ENCODE measurements at places on chromosomes 3 and 15. TPM values are rescaled to one million over a fixed set of nuclear protein-coding genes. Genes with fewer than 3 reads are reported as not detected.

Gene GOLGA6L10
- total RNA-seq, result 0.26 TPM

Gene HYAL1
- total RNA-seq, result 1.8 TPM

Gene CCDC33
- total RNA-seq, result not detected

Gene COLQ
- 0.26 TPM for total RNA-seq

Gene RASL12
- 50.5 TPM for total RNA-seq

- DNase-seq, result no peak
Measured at GRCh38 chr15:81264072-81264857, 59.7 kb downstream of the STARD5 start.

GRCh38 chr15:101066501-101067408, 147.6 kb downstream of the LRRK1 start:
- DNase-seq, result no peak

DNA sequence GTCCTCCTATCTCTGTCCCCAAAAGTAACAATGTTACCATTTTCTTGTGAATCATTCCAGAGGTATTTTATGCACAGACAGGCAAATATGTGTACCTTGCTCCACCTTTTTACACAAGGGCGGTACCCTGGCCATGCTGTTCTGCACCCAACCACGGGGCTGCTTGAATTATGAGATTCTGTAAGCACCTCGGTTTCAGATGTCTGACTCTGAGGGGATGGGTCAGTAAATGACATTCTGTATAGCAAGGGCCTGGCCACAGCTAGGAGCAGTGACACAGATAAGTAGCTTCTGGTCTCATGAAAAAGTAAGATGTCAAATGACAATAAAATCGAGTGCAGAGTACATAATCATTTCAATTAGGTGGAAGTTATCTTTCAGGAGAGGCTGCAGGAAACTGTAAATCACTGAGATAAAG, 30.4 kb upstream of the FLNB start:
- no peak for DNase-seq

- no peak for DNase-seq
Measured at GRCh38 chr15:91135201-91136130, 35.4 kb downstream of the SV2B start.

DNA sequence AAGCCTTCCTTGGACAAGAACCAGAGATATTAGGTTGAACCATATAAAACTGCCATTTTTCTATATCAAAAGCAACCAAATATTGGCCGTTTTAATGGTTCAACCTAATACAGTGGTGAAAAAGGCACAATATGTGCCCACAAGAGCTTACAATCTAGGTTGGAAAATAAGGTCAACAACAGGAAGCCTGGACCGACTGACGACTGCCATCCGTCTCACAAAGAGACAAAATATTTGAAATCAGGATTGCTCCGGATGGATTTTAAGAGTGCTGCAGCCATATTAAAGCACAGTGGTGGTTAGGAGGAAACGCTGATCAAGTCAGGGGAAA, 1.4 kb downstream of the AHSG start:
- DNase-seq, result no peak

DNA sequence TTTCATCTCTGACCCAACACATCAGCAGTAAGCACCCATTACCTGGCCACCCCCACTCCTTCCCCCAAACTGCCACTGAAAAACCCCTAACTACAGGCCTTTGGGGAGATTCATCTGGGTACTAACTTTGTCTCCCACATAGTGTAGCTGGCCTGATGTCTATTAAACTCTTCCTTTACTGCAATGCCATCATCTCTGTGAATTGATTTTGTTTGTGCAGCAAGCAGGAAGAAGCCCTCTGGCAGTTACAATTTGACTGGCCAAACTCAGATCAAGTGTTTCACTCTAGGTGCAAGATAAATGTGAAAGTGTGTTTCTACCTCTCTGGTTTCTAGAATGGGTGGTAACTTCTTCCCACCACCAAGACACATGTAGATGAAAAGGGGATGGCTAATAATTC, 26.7 kb upstream of the OR5K4 start:
- no peak for DNase-seq

Measured in fibroblast of lung (primary cell).